ENCODE measurements at places on chromosomes 3 and 15.

DNA sequence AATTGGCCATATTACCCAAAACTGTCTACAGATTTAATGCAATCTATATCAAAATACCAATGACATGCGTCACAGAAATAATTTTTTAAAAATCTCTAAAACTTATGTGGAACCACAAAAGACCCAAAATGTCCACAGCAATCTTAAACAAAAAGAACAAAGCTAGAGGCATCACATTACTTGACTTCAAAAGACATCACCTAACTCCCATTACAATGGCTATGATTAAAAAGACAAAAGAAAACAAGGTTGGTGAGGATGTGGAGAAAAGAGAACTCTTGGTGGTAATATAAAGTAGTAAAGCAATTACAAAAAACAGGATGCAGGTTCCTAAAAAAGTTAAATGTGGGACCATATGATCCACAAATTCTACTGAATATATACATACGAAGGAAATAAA, 187.6 kb upstream of the CNTN6 start:
- DNase-seq, result no peak

DNA sequence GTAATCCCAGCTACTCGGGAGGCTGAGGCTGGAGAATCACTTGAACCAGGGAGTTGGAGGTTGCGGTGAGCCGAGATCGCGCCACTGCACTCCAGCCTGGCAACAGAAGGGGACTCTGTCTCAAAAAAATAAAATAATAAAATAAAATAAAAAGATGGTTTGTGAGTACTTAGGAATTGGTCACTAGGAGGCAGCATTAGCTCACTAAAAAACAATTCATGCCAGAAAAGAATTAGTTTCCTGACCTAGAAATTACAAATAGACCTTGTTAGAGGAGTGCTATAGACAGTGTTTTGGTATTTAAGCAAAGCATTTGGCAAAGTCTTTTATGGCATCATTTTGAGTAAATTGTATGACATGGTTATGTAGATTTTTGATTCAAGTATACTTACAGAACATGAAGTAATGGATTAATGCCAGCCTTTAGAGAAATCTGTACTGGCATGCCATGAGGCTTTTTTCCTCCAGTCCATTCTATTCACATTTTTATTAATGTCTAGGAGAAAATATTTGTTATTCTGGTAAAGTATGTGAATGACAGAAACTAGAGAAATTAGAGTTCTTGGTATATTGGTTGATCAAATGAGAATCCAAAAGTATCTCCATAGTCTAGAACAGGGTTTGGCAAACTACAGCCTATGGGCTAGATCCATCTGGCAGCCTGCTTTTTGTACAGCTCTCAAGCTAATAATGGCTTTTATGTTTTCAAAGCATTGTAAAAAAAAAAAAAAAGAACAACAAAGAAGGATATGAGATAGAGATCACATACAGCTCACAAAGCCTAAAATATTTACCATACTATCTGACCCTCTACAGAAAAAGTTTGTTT, 81.6 kb downstream of the LRRC49 start:
- peak; percentile 16 for DNase-seq

DNA sequence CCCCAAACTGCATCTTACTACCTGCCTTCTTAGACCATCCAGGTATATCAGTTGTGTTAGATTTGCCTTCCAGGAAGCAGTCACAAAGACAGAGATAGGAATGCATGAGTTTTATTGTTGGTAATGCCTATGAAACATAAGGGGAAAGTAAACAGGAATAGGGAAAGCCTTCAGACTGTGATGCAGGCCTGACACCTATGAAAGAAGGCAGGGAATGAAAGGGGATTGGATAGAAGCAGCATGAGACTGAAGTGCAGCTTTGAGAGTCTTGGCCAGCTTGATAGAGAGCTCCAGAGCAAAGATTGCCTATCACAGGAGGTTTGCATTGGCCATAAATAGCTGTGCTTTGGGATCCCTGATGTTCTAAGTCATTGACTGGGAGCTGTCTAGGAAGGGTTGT, 15.9 kb upstream of the HHLA2 start:
- no peak for DNase-seq

GRCh38 chr15:34892963-34893591, 76.5 kb downstream of the AQR start:
- DNase-seq, result no peak

- no peak for DNase-seq
Measured at GRCh38 chr3:51953445-51953844, 1.7 kb upstream of the GPR62 start.

DNA sequence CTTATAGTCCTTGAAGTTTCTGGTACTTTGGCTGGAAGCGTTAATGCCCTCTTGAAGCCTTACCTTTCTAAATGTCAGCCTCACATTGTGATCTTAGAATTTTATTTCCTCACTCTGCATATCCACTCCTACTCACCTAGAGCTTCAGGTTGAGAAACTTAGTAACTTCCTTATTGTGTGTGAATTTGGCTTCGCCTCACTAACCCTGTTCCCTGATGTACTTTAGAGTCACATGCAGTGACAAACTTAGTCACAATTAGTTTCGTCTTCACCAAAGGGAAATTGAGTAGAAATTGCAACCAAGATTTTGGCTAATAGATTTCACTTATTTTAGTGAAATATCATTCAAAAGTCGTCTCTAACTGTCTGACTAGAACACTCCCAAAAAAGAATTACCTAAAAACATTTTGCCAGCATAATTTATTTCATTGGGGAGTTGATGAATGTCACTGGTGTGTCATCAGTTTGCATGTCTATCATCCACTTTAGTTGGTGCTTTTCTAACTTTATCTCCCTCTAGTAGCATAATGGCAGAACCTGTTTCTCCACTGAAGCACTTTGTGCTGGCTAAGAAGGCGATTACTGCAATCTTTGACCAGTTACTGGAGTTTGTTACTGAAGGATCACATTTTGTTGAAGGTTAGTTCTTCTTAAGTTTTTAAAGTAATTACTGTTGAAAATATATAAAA, 960 bp downstream of the MFN1 start:
- DNase-seq, result peak; percentile 36

DNA sequence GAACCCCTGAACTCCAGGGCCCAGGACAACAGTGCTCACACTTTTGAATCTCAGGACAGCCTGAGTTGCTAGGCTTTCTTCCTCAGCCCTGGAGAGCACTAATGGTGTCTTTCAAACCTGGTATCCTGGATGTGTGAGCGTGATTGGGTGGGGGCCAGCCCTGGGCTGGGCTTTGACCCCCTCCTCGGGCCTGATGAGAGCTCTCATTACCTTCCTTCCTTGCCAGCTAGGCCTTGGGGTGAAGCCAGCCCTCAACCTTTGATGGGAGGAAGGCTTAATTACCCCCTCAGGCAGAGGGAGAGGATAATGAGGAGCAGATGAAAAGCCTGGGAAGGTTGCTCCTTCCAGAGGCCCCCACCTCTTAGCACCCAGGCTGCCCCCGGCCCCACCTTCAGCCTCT, 31.1 kb upstream of the INSYN1 start:
- no peak for DNase-seq

- no peak for DNase-seq
Measured at GRCh38 chr3:100720426-100720825, 11.1 kb downstream of the TFG start.

DNA sequence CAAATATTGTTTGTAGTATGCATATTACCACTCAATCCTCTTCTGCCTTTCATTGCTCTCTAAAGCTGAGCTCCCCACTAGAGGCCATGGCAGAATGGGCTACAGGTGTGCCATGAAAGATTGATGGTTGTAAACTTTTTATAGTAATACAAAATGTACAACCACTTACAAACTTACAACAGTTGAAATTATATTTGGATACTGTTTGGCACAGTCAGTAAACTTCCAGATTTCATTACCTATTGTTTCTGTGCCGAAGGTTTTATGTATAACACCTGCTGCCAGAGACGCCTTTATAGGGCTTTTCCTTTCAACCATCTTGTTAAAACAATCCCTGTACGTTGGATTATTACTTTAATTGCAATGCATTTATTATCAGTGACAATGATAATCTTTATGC, 7.0 kb downstream of the ROPN1 start:
- DNase-seq, result no peak

All from erythroblast (primary cell).